ENCODE measurements at places on chromosomes 16 and 17. TPM values are rescaled to one million over a fixed set of nuclear protein-coding genes. Genes with fewer than 3 reads are reported as not detected.

ARMC7 gene
- polyA plus RNA-seq = 6.2 TPM

WFDC1 gene
- polyA plus RNA-seq = 3.5 TPM

MRPL10 gene
- polyA plus RNA-seq = 60.0 TPM

IL34 gene
- 8.3 TPM for polyA plus RNA-seq

GSG1L gene
- polyA plus RNA-seq = 2.3 TPM

EPX gene
- polyA plus RNA-seq = 1.0 TPM

XYLT1 gene
- polyA plus RNA-seq = 9.7 TPM

CMIP gene
- 19.5 TPM for polyA plus RNA-seq

TBC1D3I gene
- 2.3 TPM for polyA plus RNA-seq

TP53TG3B gene
- polyA plus RNA-seq = not detected

DNA sequence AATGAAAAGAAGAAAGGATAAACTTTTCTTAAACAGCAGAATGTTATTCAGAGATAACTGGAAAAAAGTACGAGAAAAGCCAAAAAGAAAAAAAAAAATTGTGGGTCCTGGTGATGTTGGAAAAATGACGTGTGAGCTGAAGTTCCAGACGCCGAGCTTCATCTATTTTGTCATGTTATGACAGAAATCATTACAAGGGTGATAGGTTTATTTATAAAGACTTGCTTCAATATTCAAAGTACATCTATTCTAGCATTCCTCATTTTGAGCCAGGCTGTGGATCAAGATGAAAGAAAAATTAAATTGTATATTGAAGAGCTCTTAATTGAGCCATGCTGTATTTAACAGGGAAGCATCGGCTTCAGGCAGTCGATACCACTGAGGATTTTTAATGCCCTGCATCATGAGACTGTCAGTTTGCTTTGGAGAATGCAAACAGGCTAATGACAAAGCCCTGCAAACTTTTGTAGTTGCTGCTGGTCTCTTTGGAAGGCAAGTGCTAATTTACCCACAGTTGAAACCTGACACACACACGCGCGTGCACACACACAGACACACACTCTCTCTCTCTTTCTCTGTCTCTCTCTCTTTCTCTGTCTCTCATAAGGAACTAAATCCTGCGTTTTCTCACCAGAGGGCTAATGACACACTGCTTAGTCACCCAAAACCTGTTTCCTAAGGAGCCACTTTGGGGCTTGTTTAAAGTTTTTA is 110.7 kb downstream of the WWOX start:
- DNase-seq = no peak

DNA sequence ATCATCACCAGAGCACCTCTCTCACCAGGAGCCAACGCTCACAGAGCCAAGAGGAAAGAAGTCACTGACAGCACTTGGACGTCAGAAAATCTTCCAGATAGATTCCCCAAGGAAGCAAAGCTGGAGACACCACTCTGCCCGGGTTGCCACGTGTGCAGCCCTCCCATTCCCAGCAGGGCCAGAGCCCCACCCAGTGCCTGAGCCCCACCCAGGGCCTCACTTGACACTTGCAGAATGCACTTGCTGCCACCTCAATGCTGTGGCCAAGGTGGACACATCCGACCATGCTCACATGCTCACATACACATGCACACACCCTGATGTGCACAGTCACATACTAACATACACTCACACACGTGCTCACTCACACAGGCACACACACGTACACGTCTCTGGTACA is 240.7 kb downstream of the RBFOX3 start:
- no peak for DNase-seq

DNA sequence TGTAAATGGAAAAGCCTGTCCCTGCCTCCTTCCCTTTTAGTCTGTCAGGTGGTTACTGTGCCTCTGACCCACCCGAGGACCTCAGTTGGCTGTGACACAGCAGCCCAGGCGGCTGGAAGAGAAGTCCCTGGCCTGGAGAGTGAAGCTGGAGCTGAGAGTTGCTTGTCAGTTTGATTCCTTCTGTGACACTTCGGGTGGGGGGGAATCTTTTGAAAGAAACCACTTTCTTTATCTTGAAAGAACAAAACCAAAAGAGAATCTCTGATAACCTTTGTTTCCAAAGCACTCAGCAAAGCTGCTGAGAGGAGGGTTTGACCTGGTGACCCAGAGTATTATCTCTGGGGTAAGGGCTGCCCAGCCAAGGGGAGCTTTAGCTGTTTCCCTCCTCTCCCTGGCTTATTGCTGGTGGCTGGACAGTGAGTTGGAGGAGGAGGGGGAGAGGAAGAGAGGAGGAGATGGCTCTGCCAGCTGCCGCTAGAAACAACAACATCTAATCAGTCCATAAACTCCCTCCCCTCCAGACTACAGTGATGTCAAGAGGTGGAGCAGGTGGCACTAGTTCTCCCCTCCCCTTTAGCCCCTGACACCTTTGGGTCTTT is 34.0 kb downstream of the YPEL2 start:
- no peak for DNase-seq

DNA sequence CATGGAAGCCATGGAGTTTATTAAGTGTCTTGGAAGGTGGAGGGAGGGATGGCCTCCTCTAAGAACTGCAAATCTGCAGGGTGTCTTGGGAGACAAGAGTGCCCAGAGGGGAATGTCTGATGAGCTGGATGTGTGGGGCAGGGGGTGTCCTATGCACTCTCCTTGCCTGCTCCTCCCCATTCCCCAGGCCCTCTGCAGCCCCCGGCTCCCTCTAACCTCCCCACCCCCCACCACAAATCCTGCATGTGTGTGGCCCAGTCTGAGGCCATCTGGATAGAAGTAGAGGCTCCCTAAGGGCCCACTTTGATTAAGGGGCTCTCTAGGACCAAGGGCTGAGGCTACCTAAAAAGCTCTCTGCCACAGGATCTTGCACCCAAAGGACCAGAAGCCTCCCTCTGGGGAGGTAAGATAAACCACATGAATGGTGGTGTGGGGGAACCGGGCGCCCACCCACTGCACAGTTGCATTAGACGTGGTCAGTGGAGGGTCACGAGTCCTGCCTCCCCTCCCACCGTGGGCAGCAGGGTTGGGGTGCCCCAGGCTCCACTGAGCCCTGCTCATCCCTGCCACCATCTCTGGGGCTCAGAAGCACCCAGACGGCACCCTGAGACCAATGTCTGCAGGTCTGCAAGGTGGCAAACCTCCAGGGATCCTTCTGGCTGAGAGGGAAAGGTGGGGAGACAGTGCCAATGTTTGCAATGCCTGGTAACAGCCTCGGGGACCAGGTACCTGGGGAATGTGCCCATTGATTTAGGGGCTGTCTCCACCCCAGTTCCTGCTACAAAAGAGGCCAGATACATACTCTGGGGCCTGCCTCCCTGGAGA is 618 bp downstream of the AANAT start:
- no peak for DNase-seq

DNA sequence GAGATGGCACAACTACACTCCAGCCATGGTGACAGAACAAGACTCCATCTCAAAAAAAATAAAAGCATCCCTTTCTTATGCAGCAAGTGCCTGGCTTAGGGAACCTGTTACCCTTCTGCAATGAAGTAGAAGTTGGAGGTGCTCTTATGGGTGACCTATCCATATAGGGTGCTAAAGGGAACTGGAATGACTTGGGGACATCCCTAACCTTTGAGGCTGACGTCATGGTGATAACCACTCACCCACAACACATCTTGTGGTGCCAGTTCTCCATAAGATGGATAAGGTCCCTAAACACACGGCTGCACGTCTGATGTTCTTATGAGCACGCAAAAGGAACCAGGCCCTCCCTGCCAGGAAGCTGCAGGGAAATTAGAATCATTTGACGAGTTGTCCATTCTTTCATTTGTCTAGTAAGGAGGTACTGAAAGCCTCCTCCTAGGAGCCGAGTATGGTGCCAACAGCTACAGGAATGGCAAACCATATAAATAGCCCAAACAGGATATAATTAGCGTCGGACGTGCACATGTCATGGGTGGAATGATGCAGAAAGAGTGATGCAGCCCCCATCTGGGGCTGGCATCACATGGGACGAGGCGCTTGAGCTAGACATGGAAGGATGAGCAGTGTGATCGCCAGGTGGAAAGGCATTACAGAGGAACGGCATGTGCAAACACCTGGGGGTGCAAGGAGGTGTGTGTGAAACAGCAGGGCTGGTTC is 52.5 kb downstream of the ARHGAP27 start:
- no peak for DNase-seq

GRCh38 chr16:49524216-49524946 is 150.8 kb downstream of the C16orf78 start:
- no peak for DNase-seq

- no peak for DNase-seq
Observed at GRCh38 chr16:74982256-74982655, 2.7 kb downstream of the WDR59 start.

- no peak for DNase-seq
Observed at GRCh38 chr16:67613808-67614207, 31.1 kb upstream of the CARMIL2 start.

- no peak for DNase-seq
Observed at GRCh38 chr17:76547642-76548202, 7.9 kb downstream of the PRCD start.

DNA sequence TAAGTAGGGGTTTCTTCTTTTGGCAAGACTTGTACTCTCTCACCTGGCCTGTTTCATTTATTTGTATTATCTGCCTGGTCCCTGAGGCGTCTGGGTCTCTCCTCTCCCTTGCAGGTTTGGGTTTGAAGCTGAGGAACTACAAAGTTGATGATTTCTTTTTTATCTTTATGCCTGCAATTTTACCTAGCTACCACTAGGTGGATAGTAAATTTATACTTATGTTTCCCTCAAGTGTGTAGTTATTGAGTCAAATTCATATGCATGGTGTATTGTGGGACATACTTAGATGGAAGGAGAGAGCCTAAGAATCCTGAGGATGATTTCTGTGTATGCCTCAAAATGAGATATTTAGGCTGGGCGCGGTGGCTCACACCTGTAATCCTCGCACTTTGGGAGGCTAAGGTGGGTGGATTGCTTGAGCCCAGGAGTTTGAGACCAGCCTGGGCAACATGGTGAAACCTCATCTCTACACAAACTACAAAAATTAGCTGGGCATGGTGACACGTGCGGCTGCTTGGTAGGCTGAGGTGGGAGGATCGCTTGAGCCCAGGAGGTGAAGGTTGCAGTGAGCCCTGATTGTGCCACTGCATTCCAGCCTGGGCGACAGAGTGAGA is 13.6 kb downstream of the TMEM98 start:
- no peak for DNase-seq

DNA sequence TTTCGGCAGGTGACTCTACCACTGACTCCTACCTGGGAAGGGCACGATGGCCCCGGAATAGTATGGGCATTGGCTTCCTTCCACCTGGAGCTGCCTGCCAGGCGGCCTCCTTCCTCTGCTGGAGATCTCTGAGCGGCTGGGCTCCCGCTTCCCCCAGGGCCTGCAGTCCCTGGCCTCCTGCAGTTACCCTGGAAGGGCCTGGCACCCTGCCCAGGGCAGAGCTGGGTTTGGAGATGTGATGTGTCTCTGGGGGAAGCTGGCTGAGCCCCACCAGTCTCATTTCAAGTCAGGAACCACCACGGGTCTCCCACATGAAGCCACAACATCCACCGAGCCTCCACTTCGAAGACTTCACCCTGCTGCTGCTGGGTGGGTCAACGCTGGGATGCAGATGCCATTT is 97.9 kb downstream of the IRF8 start:
- DNase-seq = no peak

DNA sequence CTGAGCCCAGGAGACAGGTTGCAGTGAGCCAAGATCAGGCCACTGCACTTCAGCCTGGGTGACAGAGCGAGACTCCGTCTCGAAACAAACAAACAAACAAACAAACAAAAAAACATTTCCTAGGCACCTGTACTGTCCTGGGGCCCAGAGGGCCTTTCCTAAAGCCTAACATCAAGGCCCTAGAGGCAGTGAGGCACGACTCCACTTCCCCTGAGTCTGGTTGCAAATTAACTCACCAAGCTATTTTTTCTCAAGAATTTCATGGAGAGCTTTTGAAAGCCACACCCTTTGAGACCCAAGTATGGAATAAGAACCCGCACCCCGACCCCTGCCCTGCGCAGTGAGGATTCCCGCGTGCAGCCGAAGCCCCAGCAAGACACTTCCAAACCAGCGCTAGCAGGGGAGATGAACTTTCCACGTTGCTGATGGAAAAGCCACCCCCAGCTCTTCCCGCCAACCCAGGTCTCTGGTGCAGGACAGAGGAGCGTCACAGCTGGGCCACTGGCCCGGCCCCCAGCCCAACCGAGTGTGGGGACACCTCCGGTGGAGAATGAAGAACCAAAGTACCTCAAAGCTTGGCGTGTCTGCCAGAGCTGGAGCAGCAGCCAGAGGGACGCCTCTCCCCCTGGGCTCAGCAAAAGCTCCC is 1.2 kb downstream of the CHST5 start:
- DNase-seq = peak; percentile 22

GRCh38 chr17:5630434-5630833 is 46.1 kb upstream of the NLRP1 start:
- DNase-seq = no peak

DNA sequence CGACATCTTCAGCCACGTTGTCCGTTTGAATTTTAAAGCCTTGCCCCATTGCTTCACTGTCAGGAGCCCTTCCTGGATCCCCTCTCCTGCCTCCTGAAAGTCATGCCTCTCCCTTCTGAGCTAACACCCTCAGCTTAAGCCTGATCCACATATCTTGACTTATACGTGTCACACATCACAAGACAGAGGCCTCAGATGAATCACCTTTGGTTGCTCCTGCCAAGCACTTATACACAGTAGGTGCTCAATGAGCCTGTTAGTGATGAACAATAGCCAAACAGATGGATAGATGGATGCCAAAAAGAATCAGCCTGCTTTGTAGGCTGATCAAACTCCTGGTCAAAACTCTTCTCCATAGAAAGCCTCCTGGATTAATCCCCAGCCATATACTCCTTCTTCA is 31.8 kb downstream of the PITPNM3 start:
- DNase-seq = no peak

- peak; percentile 70 for DNase-seq
Observed at GRCh38 chr16:546909-547770, 13.1 kb upstream of the PRR35 start.

DNA sequence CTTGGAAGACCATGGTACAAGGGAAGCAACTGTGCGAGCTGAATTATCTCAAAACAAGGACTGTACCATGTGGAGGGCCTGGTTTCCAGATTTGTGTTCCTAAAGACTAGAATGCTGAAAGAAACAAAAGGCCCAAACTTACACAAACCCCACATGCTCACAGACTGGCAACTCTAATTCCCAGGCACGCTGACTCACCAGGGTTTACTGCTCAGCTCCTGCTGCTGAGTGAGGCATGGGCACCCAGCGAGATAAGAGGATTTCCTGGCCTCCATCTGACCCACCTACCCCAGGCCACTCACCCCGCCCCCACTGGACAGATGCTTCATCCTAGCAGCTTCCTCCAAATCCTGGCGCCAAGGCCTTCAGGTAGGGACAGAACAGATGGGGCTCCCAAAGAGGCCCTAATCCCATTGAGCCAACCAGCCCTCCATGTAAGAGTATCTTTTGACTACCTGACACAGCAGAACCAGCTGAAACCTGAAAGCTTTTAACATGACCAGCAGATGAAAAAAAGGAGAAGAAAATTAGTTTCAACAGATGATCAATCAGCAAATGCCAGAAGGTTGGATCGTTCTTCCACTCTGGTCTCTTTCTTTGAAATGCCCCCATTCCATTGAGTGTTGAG is 33.9 kb downstream of the DCUN1D3 start:
- DNase-seq = no peak

All from muscle of leg (tissue), 16 donors.